ENCODE measurements at places on chromosomes 7 and 10.

GRCh38 chr10:131503992-131504391, 192.5 kb upstream of the TCERG1L start:
- DNase-seq: no peak

DNA sequence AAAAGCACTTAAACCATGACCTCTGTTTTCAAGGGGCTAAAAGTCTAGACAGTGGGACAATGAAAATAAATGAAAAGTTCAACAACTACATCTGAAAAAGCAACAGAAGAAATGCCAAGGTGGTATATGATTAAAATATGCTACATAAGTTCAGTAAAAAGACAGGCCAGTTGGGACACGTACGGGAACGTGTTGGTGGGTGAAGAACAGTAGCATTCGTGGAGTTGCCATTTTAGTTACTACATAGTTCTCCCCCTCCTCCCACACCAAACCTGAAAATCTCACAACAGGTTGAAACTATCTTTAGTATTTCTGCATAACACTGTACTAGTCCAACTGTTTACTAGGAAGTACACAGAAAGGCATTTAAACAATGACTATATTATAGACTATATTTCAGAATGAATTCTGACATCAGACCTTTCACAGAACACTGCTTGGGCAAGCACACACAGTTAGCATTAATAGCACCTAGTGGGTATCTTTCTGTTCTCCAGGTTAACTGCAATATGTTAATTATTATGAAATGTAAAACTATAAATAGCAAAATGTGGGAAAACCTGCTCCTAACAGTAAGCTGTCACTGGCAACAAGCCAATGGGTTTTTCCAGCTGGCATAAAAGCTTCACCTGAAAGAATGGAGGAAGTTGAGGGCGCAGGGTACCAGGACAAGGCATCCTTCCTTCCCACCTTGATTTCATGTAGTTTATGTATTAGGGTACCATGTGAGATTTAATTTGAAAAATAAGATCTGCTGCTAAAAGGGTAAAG, 135.0 kb downstream of the STRA8 start:
- no peak for DNase-seq

GRCh38 chr10:78993261-78993945, 75.4 kb upstream of the ZMIZ1 start:
- DNase-seq: no peak

- peak; percentile 43 for DNase-seq
Measured at GRCh38 chr10:27383595-27384542, 120.2 kb upstream of the RAB18 start.

DNA sequence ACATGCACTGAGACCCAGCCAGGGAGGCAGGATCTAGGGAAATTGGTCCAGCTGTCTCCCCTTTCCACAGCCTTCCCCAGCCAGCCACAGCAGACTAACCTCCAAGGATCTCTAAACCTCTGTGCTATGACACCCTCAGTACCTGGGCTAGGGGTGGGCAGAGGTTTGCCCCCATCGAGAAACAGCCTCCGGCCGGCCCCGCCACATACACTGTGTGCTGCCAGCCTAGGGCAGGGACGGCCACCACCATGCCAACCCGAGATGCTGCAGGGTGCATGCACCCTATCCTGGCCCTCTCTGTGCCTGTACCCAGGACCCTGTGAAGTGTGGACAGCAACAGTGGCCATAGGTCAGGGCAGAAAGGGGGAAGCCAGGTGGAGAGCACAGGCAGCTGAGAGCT, 58.1 kb downstream of the PARP12 start:
- DNase-seq: no peak

DNA sequence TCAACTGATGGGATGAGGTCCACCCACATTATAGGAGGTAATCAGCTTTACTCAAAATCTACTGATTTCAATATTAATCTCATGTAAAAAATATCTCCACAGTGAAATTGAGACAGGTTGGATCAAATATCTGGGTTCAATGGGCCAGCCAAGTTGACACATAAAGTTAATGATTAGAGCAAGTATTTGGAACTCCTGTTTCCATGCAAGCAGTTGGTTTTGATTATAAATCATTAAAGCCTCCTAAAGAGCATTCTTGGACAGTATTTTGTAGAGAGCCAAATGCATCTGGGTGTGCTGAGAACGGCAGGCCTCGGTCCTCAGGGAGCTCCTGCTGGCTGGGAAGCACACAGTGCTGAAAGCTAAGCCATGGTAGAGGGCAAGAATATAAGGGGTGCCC, 126.9 kb upstream of the BTBD16 start:
- no peak for DNase-seq

DNA sequence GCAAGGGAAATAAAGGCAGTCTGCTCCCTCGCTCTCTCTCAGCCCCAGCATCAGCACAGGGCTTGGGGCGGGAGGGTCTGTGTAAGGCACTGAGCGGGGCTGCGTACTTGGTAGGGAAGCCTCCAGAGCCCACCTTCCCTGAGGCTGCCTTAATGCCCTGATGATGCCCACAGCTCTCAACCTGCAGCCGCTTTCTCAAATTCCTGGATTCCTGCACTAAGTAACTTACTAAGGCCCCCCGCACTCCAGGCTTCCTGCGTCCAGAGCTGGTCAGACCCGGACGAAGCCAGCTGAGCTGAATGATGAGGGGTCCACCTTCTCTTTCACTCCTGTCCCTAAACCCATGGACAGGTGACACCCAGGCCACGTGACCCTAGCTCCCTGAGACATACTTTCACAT, 63.3 kb downstream of the C10orf143 start:
- DNase-seq: no peak

DNA sequence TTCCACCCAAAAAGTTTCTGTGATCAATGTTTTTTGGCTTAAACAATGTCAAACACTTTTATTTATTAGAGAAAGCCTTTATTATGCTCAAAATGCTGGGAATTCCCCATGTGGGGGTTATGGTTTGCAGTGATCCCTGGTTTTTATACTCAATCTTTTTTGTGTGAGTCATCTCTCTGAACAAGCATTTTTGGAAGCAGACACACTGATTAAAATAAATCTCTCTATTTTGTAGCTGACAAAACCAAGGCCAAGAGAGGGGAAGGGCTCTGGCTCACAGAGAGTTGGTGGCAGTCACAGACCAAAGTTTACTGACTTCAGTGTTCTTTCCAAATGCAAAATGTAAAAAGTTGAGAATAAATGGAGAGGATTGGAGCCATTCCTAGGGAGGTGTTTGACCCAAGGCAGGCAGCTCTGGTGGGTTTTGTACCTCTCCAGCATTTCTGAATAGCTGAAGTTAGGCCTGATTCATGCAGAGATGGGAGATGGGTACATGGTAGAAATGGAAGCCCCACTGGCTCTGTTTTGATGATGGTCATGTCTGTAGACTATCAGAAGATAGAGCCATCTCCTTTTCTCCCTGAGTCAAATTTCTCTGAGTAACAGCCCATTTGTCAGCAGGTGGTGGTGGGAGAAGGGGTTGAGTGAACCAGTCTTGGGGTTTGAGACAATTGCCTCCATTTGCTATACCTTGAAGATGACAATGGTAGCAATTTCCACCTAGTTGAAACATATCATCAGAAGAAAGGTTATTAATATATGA, 45.4 kb upstream of the NAMPT start:
- DNase-seq: no peak

DNA sequence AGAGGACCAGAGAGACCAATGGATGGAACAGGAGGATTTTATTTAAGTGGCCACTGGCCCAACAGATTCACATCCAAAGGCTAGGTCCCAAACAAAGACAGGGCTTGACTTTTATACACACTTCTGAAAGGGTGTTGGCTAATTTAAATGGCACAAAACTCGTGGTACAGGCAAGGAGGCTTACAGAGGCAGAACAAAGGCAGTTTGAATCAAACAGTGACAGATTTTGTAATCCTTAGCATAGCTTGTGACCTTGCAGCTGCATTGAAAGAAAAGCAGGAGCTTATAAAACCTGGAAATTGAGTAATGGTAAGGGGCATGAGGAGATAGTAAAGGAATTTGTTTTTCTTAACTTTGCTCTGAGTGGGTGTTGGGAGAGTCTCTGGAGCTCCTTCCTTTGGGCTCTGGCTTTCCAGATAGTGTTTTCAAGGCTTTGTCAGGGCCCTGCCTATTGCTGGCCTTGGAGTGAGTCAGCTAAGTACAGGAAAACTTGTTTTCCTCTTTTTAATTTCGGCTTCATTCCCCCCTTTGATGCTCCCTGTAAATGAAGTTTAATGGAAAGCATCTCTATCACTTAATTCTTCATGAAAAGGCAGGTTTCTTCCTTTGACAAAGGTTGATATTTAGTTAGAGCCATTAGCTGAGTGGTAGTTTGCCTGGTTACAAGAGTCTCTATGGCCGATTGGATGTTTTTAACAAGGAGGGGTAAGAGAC, 96.9 kb downstream of the TRIM24 start:
- DNase-seq: no peak

- DNase-seq: no peak
Measured at GRCh38 chr7:2146676-2147472, 85.9 kb downstream of the MAD1L1 start.

GRCh38 chr7:45443263-45443662, 130.9 kb upstream of the ADCY1 start:
- DNase-seq: no peak

DNA sequence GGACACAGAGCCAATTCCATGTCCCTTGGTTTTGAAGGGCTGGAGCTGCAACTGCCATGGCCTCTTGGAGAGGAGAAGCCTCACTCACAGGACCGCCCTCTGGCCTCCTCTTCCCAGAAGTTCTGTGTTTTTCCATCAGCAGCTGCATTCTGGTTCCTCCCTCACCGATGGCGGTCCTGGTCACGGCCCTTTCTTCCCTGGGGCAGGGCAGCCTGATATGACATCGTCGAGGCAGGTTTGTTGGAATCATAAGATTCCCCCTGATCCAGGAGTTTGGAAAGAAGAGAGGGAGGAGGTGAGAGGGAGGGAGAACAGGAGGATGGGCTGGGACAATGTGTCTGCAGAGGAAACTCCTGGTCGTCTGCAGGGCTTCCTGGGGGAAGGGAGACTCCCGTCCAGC, 82.7 kb upstream of the PDZD8 start:
- no peak for DNase-seq

DNA sequence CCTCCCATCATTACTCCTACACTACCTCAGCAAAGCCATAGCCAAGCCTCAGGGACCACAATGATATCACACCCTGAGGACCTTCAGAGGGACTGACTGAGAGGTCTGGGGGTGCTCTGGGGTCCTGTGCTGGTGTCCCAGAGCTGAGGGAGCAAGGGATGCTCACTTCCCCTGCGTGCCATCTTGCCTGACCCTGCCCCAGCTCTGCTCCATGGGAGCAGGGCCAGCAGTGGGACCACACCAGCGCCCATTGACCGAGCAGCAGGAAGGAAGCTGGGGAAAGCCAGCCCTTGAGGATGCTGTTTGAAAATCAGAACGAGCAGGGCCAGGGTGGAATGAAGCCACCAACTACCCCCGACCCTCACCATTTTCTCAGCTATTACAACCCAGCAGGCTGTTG, 103.0 kb downstream of the PARP12 start:
- no peak for DNase-seq

GRCh38 chr7:121076350-121077164, 88.0 kb downstream of the CPED1 start:
- no peak for DNase-seq

GRCh38 chr7:151537818-151538561, 18.3 kb upstream of the RHEB start:
- DNase-seq: no peak

DNA sequence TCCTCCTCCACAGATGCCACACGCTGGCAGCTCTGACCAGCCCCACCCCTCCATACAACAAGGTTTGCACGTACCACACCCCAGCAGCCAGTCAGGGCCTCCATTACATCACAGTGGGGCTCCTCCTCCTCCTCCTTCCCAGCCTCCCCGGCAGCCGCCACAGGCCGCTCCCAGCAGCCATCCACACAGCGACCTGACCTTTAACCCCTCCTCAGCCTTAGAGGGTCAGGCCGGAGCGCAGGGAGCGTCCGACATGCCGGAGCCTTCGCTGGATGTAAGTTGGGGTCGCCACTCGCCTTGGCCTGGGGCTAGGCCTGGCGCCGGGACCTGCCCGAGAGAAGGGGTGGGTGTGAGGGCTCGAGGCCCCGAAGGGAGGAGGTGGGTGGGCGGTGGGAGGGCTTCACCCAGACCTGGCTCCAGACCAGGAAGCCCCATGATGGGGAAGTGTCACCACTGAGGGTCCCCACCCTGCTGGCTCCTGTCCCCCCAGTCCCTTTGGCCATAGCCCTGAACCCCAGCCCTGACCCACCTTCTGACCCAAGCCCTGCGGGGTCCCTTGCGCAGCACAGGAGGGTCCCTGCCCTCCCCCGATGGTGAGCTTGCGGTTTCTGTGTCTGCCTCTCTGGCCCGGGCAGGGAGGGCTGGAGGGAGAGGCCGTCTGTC, 36.2 kb upstream of the PPIF start:
- DNase-seq: no peak

GRCh38 chr7:45670227-45670626, 96.1 kb downstream of the ADCY1 start:
- no peak for DNase-seq

DNA sequence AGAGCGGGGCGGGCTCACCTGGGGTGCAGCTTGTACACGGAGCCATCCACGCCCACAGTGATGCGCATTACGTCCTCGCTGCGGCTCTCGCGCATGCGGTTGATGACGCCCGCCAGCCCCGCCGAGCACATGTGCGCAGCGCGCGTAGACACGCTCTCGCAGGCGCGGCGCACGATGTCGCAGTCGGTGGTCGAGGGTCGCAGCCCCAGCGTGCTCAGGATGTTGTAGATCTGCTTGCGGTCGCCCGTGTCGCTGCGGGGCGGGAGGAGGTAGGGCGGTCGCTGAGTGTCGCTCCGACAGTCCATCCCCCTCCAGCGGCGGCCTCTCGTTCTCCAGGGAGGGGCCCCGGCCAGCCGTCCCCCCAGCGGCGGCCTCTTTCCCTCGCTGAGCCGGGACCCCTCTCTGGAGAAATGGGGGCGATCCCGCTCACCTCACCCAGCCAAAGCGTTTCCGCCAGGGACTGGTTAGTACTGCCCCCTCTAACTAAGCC, 4.4 kb upstream of the MYL7 start:
- no peak for DNase-seq

DNA sequence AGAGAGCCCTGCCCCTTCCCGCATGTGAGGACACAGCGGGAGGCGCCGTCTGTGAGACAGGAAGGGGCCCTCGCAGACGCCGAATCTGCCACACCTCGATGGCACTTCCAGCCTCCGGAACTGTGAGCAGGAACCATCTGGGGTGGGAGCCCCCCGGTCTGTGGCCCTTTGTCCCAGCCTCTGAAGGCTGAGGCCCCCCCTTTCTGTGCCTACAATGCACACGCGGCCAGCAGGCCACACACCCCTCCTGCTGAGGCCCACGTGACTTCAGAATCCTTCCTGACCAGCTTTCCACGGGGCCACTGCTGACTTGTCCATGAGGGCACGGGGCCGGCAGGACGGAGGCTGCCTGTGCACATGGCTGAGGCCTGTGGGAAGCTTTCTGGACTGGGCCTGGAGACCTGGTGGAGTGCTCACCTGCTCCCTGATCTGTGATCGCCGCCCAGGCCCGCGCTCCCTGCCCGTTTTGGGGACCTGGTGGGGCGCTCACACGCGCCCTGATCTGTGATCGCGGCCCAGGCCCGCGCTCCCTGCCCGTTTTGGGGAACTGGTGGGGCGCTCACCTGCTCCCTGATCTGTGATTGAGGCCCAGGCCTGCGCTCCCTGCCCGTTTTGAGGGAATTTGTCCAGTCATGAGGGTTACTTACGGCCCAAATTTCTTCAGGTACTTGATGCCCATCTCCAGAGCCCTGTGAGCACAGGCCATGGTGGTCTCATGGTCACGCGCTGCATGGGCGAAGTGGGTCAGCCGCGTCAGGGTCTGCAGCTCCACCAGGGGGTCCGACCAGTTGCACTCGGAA, 34.3 kb downstream of the CFAP46 start:
- DNase-seq: no peak
